ENCODE measurements at places on chromosomes 5 and 9. TPM values are rescaled to one million over a fixed set of nuclear protein-coding genes. Genes with fewer than 3 reads are reported as not detected.

DNA sequence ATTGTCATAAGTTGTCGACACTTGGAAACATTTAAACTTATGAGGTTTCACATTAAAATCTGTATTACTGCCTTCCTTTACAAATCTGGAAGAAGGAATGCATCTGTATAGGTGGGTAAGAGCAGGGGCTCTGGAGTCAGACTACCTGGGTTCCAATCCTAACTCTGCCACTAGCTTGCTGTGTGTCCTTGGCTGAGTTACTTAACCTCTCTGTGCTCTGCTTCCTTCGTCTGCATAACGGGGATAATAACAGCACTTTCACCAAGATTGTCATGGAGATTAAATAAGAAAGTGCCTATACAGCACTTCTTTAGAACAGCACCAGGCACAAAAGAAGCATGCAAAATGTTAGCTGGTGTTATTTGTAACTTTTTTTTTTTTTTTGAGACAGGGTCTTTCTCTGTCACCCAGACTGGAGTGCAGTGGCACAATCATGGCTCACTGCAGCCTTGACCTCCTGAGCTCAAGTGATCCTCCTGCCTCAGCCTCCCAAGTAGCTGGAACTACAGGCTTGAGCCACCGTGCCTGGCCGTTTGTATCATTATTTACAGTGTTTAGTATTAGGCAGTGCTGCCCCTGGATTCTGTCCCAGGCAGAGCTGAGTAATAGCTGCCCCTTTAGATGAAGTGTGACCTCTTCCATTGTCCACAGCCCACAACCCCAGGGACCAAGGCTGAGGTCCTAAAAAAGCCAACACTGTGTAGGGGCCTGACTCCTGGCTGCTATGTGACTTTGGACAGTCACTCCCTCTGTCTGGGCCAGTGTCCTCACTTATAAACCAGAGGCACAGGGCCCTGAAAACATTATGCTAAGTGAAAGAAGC lies 25.4 kb upstream of the TTLL11 start:
- DNase-seq, result no peak

GRCh38 chr5:109614301-109614700 lies 75.4 kb upstream of the MAN2A1 start:
- no peak for DNase-seq

GRCh38 chr5:151251001-151251551 lies 1.9 kb upstream of the GM2A start:
- no peak for DNase-seq

GRCh38 chr9:91240596-91241165 lies 121.0 kb downstream of the AUH start:
- no peak for DNase-seq

DNA sequence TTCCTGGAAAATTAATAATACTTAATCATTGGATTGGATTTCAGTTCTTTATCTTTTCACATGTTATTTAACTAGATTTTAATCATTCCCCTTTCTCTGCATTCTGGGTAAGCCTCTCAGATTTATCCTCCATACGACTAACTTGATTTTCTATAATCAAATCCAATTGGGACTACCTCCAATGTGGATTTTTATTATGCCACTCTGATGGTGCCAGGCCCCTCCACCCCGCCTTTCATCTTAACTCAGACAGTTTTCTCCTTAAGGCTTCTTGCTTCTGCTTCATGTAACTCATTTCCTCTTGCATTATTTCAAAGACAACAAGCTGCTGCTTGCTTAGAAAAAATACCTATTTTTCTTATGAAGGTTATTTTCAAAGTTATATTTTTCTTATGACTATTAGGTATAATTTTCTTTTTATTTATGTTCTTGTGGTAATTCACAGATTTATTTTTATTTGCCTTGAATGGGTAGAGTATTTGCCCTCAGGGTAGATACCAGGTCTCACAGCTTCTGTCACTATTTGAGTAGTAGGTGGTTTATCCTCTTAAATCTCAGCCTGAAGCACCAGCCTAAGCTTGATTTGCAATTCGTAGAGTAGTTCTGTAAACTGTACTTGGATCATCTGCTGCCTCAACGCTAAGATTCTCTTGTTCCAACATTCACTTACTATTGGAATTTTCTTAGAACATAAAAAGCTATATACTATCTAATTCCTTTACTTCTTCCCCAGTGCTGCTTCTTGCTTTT lies 659.0 kb upstream of the ARRDC3 start:
- DNase-seq, result peak; percentile 1

- DNase-seq, result no peak
Observed at GRCh38 chr5:67901814-67902496, 313.6 kb upstream of the PIK3R1 start.

DNA sequence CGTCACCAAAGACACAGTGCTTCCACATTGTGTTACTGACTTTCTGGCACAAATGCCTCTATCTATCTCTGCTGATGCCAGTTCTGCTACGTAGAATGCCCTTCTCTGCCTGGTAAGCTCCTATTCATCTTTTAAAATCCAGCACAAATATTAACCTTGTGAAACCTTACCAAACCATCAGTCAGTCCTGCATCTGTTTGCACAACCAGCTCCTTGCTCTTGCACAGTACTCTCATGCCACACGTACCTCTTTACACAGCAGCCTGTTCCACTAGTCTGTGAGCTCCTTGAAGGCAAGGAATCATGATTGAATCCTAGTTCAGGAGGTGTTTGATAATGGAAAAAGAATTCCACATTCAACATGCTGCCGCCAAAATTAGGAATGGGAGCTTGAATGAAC lies 56.3 kb downstream of the TEX10 start:
- no peak for DNase-seq

GRCh38 chr5:18772475-18772874 lies 1138.2 kb downstream of the TAF11L14 start:
- DNase-seq, result no peak

GRCh38 chr9:121508415-121508814 lies 8.8 kb upstream of the GGTA1 start:
- DNase-seq, result no peak

- no peak for DNase-seq
Observed at GRCh38 chr5:73215531-73215890, 42.5 kb downstream of the TMEM174 start.

DNA sequence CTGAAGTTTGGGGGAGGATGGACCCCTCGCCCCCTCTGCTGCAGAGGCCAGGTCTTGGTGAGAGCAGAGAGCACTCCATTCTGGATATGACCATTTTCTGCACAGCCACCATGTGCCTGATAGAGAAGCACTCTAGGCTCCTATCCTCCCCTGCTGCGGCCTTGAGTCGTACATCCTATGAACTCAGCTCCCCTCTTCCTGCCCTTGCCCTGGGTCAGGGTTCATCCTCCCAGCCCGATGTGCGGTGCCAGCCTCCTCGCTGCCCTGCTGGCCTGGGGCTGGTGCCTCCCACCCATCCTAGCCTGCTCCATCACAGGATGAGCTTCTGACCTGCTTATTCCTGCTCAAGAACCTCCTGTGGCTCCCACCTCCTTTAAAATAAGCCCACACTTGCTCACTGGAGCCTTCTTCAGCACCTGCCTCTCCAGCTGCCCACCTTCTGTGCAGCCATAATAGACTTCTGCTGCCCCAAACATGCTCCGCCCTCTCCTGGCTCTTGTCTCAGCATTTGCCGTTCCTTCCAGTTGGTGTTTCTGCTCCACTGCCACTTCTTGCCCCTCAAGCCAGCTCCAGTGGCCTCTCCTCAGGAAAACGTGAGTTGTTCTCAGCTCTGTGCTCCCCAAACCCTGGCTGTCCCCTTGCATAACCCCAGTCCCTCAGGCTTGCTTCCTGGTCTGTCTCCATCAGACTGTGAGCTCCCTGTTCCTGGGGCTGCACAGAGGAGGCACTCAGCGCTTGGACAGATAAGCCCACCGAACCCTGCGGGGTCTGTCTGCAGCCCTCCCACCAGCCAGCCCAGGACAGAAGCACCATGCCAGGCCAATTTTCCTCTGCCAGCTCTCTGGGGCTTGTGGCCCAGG lies 22.3 kb upstream of the TTLL11 start:
- DNase-seq, result no peak

DNA sequence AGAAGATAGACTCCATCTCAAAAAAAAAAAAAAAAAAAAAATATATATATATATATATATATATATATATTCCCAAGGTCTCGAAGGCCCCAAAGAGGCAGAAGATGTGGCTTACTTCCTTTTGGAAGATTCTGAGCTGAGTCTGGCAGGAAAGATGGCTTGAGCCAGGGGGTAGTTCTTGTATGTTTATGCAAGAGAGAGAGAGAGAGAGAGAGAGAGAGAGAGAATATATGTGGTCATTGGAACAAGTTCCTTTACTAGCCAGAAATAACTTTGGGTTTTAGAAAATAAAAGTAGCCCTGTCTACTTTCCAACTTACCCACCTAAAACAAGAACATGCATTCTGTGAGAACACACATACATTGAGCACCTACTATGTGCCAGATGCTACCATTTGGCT lies 17.6 kb downstream of the NCS1 start:
- no peak for DNase-seq

DNA sequence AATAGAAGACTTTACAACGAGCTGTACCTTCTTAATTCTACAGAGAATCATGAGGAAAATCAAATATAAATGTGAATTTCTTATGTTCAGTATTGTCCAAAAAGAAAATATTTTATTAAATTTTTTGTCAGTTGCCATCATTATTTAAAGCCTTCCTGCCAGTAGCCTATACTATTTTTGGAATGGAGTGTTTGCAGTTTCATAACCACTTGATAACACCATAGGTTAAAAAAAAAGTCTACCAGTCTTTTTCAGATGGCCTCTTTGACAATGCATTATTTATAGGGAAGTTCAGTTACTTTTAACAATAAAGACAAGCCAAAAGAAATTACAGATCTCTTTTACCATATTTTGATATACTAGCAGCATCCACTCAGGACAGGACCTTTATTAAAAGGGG lies 80.3 kb upstream of the CCDC152 start:
- no peak for DNase-seq

GRCh38 chr9:15786616-15787015 lies 233.8 kb downstream of the CCDC171 start:
- DNase-seq, result no peak

- DNase-seq, result no peak
Observed at GRCh38 chr9:37927132-37927531, 23.2 kb upstream of the SLC25A51 start.

- DNase-seq, result no peak
Observed at GRCh38 chr9:107613321-107613720, 123.8 kb upstream of the KLF4 start.

DNA sequence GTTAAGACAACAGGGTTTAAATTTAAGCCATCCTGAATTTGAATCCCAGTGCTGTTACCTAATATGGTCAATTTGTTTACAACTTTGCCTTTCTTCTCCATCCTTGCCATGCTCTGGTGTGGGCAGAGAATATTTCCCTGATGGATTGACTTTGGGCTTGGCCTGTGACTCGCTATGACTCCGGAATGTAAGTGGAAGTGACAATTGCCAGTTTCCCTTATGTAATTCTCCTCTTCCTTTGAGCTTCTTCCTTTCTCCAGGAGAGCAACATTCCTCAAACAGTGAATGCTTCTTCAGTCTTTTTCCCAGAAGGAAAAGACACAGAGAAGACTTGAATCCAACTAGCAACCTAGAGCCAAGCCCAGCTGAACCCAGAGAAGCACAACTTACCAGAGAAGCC lies 159.1 kb downstream of the LURAP1L start:
- DNase-seq, result no peak

Gene DDX4
- polyA plus RNA-seq, result not detected

Gene ZNF79
- 4.6 TPM for polyA plus RNA-seq

Gene NCBP1
- polyA plus RNA-seq, result 15.6 TPM

Gene EIF4E1B
- not detected for polyA plus RNA-seq

Gene TJP2
- polyA plus RNA-seq, result 17.7 TPM

Gene CDX1
- polyA plus RNA-seq, result 0.26 TPM
